ENCODE measurements at places on chromosomes 3 and 15. TPM values are rescaled to one million over a fixed set of nuclear protein-coding genes. Genes with fewer than 3 reads are reported as not detected.

IL5RA gene
- not detected for total RNA-seq

NR2F2 gene
- total RNA-seq = 23.9 TPM

C3orf70 gene
- 0.87 TPM for total RNA-seq

GOLGA8S gene
- 0.15 TPM for total RNA-seq

HCLS1 gene
- 0.17 TPM for total RNA-seq

EEFSEC gene
- 6.7 TPM for total RNA-seq

GOLGA6A gene
- total RNA-seq = not detected

AMT gene
- total RNA-seq = 1.2 TPM

CEMIP gene
- 613 TPM for total RNA-seq

IL17RD gene
- total RNA-seq = 8.9 TPM

TGM5 gene
- not detected for total RNA-seq

KLHL6 gene
- total RNA-seq = not detected

TM4SF4 gene
- 0.15 TPM for total RNA-seq

CLPX gene
- 28.1 TPM for total RNA-seq

SLC51B gene
- total RNA-seq = 1.5 TPM

SLC12A1 gene
- total RNA-seq = not detected

KLHL40 gene
- not detected for total RNA-seq

SEC22C gene
- 70.3 TPM for total RNA-seq

HYAL1 gene
- 6.1 TPM for total RNA-seq

TEX55 gene
- total RNA-seq = not detected

SLC49A4 gene
- 21.4 TPM for total RNA-seq

KLF15 gene
- 4.1 TPM for total RNA-seq

ARNT2 gene
- total RNA-seq = 4.7 TPM

NRROS gene
- total RNA-seq = 0.58 TPM

ARGFX gene
- not detected for total RNA-seq

PCSK6 gene
- total RNA-seq = 0.15 TPM

MASP1 gene
- total RNA-seq = 178 TPM

ALG1L2 gene
- total RNA-seq = 0.33 TPM

FES gene
- 38.7 TPM for total RNA-seq

TMEM266 gene
- 0.29 TPM for total RNA-seq

GOLGA8B gene
- 12.6 TPM for total RNA-seq

DUOXA1 gene
- 0.17 TPM for total RNA-seq

CMTM8 gene
- total RNA-seq = 0.17 TPM

WNT7A gene
- total RNA-seq = not detected

MYL3 gene
- total RNA-seq = not detected

PRSS50 gene
- total RNA-seq = not detected

VEPH1 gene
- total RNA-seq = 91.0 TPM

EIF5A2 gene
- total RNA-seq = 10.6 TPM

RAB6B gene
- total RNA-seq = 1.2 TPM

SLC22A13 gene
- total RNA-seq = 1.2 TPM

TTLL13 gene
- total RNA-seq = not detected

CCR8 gene
- not detected for total RNA-seq

ATP1B3 gene
- total RNA-seq = 69.5 TPM

TFRC gene
- 149 TPM for total RNA-seq

ARHGAP11A gene
- total RNA-seq = 33.5 TPM

UNC13C gene
- total RNA-seq = not detected

EOGT gene
- 44.1 TPM for total RNA-seq

CISH gene
- total RNA-seq = 0.73 TPM

CTXN2 gene
- not detected for total RNA-seq

C15orf40 gene
- 12.5 TPM for total RNA-seq

SST gene
- not detected for total RNA-seq

MESP2 gene
- total RNA-seq = 0.58 TPM

SMCO1 gene
- total RNA-seq = not detected

CCR3 gene
- total RNA-seq = 0.33 TPM

KNG1 gene
- total RNA-seq = not detected

FEZF2 gene
- total RNA-seq = not detected

Measured in smooth muscle cell of trachea (primary cell).